Sciatic nerve (tissue), 2 donors: ENCODE measurements at places on chromosomes 7 and 10. TPM values are rescaled to one million over a fixed set of nuclear protein-coding genes. Genes with fewer than 3 reads are reported as not detected.

DNA sequence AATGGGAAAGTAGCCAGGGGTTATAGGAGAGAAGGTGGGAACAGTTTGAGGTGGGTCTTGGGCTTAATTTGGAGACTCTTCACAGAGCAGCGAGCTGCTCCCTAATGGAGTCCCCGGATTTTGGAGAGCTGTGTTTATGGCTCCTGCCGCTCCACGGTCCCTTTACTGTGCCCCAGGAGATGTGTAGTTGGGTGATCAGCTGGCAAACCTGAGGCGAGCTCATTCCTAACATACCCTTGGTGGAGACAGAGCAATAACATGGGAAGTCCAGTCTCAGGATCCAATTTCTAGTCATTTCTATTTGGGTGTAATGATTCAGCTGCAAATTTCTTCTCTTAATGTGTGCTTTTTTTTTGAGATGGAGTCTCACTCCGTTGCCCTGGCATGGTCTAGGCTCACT lies 1.5 kb downstream of the GARIN1A start:
- peak; percentile 1 for DNase-seq

DNA sequence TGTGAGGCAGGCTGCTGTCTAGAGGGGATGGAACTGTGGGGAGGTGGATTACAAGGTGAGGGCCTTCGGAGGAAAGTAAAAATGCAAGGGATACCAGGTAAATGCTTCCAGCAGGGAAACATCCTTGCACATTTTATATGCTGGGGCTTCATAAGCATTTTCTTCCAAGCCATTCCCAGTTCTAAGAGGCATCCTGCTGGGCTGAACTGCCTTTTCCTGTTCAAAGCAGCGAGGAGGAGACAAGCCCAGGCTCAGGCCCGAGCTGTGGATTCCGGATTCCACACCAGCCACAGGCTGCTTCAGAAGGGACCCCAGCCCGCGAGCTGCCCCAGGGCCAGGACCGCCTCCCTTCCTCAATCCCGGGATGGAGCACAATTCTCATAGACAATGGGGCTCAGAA lies 249.7 kb downstream of the TNS3 start:
- DNase-seq = no peak

DNA sequence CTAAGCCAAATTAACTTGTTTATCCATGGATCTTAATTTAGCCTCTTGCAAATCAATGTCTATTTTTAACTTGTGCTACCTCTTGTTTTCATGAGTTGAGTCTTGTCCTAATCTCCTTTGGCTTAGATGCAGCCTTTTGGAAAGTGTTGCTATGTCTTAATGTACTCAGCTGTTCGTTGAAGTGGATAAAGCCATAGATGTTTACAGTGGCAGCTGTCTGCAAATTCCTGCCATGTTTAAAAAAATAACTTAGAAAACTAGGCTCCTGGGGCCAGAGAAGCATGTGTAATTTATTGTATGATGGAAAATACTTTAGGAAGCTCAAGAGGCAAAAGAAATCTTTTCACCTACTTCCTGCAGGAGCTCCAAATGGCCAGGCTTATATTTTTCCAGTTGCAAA lies 253.1 kb upstream of the RHOBTB1 start:
- DNase-seq = no peak

- DNase-seq = no peak
Measured at GRCh38 chr10:119526621-119527592, 15.6 kb downstream of the RGS10 start.

DNA sequence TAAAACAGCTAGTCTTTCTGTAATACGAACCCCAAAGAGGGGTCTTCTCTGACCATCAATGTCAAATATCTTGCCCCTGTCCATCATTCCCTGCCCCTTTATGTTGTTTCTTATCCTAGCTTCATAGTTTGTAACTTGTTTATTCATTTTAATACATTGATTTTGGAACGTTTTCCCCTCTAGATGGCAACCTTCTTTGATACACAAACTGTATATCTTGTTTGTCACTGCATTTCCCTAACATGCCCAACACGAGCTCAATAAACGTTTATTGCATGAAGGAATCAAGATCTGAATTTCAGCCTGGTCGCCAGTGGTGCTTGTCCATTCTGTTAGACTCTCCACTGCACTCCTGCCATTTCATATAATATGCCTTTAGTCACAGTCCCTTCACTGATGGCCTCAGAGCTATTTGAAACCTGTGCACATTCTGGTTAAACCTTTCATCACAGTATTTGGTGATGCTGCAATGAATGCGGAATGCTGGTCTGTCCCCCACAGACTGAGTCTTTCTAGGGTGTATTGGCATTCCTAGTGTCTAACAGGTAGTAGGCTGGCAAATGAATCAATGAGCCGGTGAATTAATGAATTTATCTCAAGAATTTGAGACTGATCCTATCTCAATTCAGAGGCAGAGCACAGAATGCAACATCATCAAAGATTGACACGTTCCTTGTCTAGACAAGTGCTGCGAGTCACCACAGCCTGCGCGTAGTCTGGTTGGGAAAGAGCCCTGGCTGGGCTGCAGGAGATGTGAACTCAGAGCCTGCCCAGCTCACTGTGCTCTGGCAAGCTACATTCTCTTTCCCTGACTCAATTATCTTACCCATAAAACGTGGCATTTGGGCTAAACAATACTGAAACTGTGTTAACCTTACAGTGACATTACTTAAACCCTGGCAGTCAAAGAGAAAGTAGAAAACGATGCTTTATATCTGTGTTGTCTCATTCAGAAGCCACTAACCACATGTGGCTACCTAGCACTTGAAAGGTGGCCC lies 55.2 kb upstream of the FRMD4A start:
- DNase-seq = no peak

- no peak for DNase-seq
Measured at GRCh38 chr7:27514861-27515260, 147.8 kb downstream of the HIBADH start.

- DNase-seq = no peak
Measured at GRCh38 chr7:109552017-109552416, 982.3 kb downstream of the DNAJB9 start.

DNA sequence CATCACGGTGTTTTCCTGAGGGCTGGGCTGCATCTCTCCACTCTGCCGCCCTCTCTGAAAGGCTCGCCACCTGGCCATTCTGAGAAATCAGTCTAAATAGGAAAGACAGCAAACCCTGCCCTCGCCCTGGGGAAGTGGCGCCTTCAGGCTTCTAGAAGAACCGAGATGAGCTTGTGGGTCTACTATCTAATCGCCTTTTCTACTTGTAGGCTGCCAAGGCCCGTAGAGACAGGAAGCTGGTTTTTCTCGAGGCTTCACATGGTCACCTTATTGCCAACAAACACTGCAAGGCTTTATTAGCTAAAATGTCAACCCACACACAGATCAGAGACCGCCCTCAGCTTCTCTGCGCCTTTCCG lies 21.4 kb downstream of the LAT2 start:
- DNase-seq = no peak

DNA sequence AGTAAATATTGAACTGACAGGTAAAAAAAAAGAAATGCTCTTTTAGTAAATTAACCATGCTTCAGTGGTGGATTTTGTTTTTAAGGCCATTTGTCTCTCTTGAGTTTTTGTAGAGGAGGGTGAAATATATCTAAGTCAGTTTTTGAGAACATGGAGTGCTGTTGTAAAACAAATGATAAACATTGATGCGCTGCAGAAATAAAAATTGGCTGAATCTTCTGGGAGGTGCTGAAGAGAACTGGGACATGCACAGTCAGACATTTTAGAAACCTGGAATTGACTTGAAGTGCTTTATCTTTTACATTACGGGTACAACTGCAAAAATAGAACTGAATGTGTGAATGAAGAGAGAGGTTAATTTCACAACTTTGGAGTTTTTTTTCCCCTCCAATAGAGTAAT lies 203.0 kb upstream of the HDAC9 start:
- DNase-seq = no peak

- DNase-seq = no peak
Measured at GRCh38 chr10:76432016-76433012, 1000.9 kb downstream of the LRMDA start.

DNA sequence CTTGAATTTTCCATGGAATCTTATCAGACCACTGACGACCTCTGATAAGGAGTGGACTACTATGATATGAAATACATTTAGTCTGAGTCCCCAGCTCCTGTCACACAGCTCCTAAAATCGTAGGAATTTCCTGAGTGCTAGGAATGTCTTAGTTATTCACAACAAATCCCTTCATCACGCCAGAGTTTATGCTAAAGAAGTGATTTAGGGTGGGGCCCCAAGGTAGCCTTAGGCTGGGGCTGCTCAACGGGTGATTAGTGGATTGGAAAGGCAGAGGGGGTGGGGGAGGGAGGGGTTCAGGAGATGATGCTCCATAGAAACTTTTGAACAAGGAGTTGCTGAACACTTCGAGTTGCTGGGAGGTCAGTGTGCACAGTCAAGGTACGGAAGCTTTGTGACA lies 7.0 kb upstream of the TET1 start:
- DNase-seq = no peak

- no peak for DNase-seq
Measured at GRCh38 chr7:15688911-15689310, 2.4 kb upstream of the MEOX2 start.

DNA sequence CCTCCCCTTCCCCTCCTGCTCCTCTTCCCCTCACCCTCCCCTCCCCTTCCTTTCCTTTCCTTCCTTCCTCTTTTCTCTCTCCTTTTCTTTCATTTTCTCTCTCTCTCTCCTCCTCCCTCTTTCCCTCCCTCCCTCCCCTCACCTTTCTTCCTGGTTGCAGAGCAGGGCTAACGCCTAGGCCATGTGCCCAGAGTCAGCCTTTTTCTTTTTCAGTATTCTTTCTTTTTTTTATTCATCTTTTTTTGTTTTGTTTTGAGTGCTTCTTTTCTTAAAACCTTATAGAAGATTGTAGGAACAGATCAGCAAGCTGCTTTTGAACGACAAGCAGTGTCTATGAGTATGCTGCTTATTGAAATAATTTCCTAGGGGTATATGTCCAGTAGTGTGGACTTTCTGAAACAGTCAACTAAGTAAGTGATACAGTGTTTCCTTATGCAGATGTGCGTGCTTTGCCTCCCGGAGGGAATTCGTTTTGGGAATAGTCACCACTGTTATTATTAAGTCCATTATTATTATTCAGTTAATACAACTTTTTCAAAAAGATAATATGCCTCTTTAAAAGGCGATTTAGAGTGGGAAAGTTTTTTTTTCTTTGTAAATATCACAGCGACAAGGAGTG lies 219.2 kb downstream of the CAMK1D start:
- DNase-seq = no peak

DNA sequence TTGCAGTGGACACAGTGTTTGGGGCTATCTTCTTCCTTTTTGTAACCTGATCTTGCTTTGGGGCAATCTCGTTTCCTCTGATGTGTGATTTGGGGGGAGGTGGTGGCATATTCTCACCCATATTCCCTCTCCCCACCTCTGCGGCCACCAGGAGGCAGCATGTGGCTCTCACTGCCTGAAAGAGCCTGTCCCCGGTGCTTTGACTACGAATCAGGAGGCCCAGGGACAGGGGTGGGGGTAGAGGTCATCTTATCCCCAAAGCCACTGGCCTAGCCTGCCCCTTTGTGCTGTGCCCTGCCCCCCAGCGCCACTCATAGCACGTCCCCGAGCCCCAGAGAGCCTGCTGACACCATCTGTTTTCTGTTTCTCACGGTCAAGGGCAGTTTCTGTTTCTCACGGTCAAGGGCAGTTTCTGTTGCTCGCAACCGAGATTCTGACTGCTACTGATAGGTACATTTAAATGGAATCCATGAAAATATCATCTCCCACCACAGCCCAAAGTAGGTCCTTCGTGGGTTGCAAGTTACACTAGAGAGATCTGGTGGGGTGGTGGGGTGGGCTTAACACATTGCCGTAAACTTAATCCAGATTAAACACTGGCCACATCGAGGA lies 28.2 kb downstream of the PHYH start:
- peak; percentile 67 for DNase-seq

DNA sequence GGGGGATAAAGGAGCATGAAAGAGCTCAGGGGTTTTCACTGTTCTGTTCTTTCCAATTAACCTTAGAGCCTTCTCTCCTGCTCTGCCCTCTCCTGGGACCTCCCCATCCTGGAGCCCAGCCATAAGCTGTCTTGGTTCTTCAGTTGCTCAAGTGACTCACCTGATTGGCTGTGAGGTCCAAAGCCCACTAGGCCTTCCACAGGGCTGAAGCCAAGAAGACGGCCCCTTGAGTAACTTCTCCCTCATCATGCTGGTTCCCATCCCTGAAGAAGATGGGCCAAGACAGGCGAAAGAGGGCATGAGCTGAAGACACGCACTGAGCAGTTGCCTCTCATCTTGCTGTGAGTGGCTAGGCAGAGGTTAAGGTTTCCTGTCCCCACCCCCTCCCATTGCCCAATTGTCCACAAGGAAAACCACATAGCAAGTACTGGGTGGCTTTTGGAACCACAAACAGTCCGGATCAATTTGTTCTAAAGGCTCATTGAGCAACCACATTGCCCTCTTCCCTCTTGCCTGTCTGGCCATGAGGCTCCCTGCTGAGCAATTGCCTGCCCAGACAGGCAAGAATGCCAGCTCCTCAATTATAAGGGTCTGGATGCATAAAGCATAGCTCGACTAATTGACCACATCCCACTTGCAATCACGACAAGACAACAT lies 43.9 kb upstream of the GPAM start:
- no peak for DNase-seq

DNA sequence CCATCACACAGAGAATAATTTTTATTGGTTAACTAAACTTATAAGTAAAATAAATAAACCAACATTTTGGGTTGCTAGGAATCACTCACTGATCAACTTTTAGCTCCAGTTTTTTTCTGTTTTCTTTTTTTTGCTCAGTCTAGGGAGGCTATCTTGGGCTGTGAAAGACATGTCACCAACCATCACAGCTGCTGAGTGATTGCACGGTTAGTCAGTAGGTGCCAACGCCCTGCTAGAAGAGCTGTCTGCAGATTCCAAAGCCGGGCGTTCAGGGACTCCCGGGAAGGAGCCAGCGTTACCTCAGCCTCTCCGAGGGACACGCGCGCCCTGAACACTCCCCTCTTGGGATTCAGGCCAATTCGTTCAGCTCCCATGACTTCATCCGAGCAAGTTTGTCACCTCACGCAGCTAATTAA lies 604 bp upstream of the STAM start:
- DNase-seq = peak; percentile 68

DNA sequence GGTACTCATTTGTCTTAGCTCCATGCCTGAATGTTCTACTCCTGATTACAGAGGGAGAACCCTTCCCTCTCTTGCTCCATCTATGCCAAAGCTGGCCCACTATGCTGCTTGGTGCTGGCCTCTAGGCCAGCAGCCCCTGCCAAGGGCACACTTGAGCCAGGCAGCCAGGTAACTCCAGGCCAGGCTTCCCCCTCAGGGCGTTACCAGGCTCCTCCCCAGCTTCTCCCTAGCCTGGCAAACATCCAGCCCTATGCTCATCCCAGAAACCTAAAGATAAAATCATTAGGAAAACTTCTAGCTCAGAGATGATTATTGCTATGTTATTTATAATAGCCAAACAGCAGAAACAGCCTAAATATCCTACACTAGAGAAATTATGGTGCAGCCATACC lies 103.7 kb downstream of the KCNMA1 start:
- no peak for DNase-seq

GNGT1 gene
- total RNA-seq = not detected

HOXA7 gene
- 6.2 TPM for total RNA-seq

OR2A5 gene
- total RNA-seq = not detected

SEMA3C gene
- total RNA-seq = 143 TPM

ATG9B gene
- total RNA-seq = 0.67 TPM

SEMA3A gene
- 15.1 TPM for total RNA-seq

LRRC17 gene
- 4.2 TPM for total RNA-seq

CCDC3 gene
- total RNA-seq = 114 TPM

ARHGEF35 gene
- 5.3 TPM for total RNA-seq

PSD gene
- total RNA-seq = 1.9 TPM

LIPK gene
- not detected for total RNA-seq

SPDYE2B gene
- not detected for total RNA-seq

DPYSL4 gene
- total RNA-seq = 0.31 TPM

TMEM213 gene
- not detected for total RNA-seq

CALML5 gene
- total RNA-seq = not detected

ZNF853 gene
- total RNA-seq = 8.7 TPM

USP54 gene
- 66.6 TPM for total RNA-seq

FKBP6 gene
- not detected for total RNA-seq
